ENCODE measurements at places on chromosomes 5 and 9. TPM values are rescaled to one million over a fixed set of nuclear protein-coding genes. Genes with fewer than 3 reads are reported as not detected.

DNA sequence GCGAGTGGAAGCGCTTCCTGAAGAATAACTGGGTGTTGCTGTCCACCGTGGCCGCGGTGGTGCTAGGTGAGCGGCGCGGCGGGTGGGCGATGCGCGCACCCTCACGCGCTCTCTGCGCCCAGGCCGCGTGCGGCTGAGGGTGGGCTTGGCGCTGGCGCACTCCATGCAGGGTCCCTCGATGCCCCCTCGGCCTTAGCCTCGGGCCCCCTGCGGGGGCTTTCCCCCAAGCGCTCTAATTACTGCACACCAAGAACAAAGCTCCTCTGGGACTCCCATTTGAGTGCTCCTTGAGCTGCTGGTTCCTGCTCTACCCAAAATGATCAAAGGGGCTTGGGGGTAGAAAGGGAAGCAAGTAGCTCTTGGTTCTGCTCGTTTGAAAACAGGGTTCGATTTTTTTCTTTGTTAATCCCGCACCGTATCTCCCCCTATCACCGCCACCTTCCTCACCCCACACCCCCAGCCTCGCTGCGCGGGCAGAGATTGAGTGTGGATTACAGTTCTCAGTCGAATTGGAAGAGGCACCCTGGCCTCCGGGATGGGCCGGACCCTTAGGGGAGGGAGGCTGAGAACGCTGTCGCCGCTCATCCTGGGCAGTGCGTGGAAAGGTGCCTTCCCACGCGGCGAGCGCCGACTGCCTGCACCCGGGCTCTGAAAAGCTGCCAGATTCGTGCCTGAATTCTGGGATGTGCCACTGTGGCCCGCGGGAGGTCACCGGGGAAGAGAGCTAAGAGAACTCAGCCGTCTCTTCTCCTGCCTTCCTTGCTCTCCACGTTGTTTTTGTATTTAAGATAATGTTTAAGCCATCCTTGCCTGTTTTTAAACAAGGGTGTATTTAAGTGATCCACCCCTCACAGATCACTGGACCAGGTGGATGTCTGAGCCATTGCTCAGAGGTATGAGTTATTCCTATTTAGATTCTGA, 697 bp downstream of the SLC1A1 start:
- DNase-seq = peak; percentile 58

C9orf85 gene
- total RNA-seq = 8.3 TPM

PALM2AKAP2 gene
- 82.5 TPM for total RNA-seq

GRCh38 chr5:100165309-100165708, 369.9 kb upstream of the FAM174A start:
- DNase-seq = no peak

SVEP1 gene
- total RNA-seq = 8.2 TPM
